ENCODE measurements at places on chromosomes 16 and 17.

GRCh38 chr16:2013527-2013926 lies 3.9 kb upstream of the ZNF598 start:
- DNase-seq = no peak

GRCh38 chr16:27598220-27598619 lies 48.3 kb downstream of the KATNIP start:
- DNase-seq = no peak

DNA sequence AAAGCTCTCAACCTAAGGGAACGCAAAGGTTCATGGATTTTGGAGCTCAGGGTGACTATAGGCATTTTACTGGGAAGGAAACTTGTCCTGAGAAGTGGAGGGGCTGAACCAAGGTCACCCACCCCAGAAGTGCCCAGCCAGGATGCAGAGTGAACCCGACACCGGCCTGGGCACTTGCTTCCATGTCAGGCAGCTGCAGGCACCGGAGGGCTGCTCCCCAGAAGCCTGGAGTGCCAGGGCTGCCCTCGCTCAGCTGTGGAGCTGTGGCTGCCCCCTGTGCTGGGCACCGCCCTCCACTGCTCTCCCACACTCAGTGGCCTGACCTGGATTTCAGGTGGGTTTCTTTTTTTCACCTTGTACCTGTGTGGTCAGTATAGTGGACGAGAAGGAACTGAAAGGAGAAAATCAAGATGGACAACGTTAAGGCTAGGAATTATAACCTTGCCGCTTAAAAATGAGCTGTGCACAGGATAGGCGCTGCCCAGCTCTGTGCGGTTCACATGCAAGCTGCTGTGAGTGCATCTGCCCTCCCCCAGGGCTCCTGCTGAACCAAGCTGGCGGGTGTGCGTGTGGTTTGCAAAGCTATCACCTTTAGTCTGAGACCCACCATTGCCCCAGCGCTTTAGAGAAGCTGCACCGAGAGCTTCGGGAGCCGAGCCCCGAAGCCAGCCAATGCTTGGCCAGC lies 2.2 kb downstream of the MAPK8IP3 start:
- no peak for DNase-seq

DNA sequence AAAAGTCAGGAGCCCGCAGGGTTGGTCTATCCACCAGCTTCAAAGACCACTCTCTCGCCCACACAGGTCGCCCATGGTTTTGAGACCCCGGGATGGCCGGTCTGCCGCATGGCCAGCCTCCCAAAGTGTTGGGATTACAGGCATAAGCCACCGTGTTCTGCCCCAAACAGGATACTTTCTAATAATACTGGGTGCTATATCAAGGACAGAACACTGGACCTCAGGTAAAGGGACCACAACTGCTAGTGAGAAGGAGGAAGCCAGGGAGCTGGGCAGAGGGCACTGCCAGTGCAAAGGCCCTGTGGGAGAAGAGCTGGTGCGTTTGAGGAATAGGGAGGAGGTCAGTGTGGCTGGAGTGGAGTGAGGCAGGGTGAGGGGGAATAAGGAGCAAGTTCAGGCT lies 34.1 kb downstream of the IL21R start:
- DNase-seq = no peak

DNA sequence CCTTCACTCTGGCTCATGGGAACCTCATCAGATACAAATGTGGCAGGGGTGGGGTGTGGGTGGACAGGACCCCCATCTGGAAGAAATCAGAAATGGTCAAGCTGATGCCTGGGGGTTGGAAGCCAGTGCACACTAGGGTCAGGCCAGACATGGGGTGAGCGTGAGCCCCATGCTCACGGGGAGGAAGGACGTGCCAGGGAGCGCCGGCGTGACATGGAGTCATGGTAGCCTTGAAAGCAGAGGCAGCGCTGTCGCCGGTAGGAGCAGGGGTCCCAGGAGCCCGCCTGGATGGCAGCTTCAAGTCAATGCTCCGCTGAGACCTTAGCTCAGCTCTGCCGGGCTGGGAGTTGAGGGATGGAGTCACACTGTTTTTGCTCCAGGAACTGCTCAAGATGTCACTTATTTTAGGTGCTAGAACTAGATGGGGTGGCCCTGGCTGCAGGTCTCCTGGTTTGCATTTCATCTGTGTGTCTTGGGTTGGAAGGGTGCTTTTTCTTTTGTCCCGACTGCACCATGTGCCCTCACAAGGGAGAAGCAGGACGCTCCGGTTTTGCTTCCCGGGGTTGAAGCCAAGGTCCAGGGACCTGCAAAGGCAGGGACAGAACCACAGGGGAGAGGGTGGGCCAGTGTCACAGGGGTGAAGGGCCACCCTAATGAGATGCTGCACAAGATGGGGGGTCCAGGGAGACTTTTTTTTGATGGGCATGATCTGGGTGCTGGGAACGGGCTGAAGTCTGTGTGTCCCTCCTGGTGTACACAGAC lies 51.4 kb downstream of the USP22 start:
- no peak for DNase-seq

GRCh38 chr16:48537275-48537674 lies 72.7 kb downstream of the N4BP1 start:
- no peak for DNase-seq

GRCh38 chr16:77675464-77676324 lies 46.6 kb upstream of the NUDT7 start:
- peak; percentile 37 for DNase-seq

- no peak for DNase-seq
Observed at GRCh38 chr17:70390049-70390448, 220.7 kb downstream of the KCNJ2 start.

DNA sequence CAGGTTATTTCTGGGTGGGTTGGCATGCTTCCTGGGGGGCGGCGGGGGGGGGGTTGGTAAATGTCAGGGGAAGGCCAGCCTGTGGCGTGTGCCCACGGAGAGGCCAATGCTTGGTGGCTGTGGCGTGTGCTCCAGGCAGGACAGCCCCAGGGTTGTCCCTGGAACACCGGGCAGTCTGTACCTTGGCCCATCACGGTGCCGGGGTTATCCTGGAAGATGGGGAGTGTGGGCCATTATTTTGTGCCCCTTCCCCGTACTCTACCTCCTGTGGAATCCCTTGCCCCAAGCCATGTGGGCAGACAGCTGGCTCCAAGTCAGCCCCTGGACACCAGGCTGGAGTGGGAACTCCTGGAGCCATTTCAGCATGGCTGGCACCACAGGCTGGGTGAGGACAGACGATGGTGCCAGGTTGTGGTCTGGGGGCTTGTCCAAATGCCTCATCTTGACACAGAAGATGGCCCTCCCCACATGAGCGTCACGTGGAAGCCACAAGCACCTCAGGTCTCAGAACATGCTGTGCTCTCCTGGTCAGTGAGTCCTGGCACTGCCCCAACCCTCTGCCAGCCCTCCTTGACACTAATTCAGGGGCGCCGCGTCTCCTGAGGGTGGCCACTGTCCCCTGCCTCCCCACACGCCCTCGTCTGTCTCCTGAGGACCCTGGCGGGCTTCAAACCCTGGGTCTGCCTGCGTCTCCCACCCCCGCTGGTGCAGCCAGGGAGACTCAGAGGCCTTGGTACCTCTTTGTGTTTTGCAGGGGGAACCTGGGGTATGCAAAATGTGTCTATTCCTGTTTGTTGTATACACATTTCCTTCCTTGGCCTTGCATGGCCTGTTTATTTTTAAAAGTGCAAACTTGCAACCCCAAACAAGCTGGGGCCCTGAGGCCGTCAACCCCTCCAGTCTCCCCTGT lies 4.3 kb downstream of the SLC16A3 start:
- no peak for DNase-seq

Measured in effector CD4-positive, alpha-beta T cell (primary cell).